ENCODE measurements at places on chromosomes 3 and 15. TPM values are rescaled to one million over a fixed set of nuclear protein-coding genes. Genes with fewer than 3 reads are reported as not detected.
A peak's percentile ranks its signal among the peaks of the same experiment; 100 is the strongest.

The TICRR gene
- 4.9 TPM for polyA plus RNA-seq

DNA sequence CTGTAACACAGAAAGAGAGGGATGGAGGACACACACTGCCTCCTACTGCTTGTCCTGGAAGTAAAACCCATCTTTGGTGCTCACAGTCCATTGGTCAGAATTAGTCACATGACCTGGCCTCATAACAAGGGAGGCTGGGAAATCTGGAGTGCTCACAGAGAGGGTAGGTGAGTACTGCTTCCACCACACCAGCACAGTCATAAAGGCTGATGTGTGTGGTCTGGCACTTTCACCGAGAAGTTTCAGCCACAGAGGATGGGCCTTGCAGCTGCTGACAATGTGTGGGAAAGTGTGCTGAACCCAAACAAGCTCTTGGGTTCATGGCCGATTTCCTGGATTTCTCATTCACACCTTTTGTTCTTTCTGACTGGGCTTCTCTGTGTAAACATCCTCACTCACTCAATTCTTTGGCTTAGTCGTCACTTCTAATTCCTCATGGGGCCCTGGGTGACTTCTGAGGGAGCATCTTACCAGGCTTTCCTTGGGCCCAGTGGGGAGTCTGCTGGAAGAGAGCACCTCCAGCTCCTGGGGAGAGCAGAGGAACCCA, 100.7 kb downstream of the ASB7 start:
- H3K27me3 ChIP-seq = no peaks in the 10 kb centered on the region
- no peaks in the 10 kb centered on the region for H3K36me3 ChIP-seq
- H3K4me1 ChIP-seq = peaks cover 9% of the 10 kb centered on the region

The GOLGA6B gene
- polyA plus RNA-seq = not detected

DNA sequence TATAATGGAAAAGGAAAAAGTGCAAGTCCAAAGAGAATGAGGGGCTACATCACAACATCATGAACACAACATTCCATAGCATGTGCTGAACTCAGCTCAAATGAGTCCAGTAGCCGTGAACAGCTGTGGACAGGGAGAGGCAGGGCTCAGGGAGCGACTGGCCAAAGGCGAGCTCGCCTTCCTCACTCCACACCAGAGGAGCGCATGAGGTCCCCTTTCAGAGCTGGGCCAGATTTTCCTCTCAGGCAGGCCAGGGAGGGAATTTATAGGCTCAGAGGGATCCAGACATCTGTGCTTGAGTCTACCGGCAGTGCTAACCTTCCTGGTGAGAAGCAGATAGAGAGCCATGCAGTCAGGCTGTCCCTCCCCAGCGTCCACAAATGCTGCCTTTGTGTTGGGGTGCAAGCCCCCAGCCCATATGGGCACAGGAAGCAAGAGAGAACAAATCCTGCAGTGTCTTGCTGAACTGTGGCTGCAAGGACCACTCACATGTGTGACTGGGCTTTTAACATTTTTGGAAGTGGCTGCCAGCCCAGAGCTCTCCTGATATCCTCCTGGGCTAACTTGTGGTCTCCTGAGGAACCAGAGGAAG, 32.5 kb downstream of the ARHGEF3 start:
- no peaks in the 10 kb centered on the region for H3K27me3 ChIP-seq
- no peaks in the 10 kb centered on the region for H3K4me1 ChIP-seq
- no peak overlapping the region for H3K4me3 ChIP-seq
- no peak for DNase-seq

DNA sequence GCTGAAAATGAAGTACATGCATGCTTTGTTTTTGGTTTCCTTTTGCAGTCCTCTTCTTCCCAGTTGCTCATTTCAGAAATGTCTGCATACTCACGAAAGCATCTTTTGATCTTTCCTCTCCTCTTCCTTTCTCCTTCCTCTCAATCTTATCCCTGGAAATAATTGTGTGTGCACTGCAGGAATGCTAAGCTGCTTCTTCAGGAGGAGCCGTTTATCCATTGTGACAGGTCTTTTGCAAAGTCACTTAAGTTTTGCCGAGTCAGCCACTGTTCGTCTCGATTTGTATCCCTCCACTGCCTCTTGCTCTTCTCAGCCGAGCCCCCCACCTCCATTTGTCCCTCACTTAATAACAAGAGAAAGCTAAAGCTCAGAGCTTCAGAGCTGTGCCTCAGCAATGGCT, 597.6 kb downstream of the AGBL1 start:
- no peaks in the 10 kb centered on the region for H3K36me3 ChIP-seq
- H3K4me1 ChIP-seq = no peaks in the 10 kb centered on the region
- H3K4me3 ChIP-seq = no peak overlapping the region

DNA sequence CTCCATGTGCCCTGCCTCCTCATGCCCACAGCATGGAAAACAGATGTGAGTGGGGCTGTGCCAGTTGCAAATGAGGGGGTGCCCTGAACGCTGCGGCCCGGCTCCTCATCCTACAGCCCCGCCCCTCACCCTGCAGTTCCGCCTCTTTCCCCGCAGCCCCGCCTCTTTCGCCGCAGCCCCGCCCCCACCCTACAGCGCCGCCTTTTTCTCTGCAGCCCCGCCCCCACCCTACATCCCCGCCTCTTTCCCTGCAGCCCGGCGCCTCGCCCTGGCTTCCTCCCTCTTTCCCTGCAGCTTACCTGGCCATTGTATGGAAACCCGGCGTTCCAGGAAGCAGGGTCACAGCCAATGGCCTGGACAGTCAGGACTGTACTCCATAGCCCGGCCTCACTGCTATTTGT, 284.9 kb downstream of the TLE3 start:
- H3K27me3 ChIP-seq = peaks cover 5% of the 10 kb centered on the region
- no peaks in the 10 kb centered on the region for H3K4me1 ChIP-seq
- no peak overlapping the region for H3K27ac ChIP-seq
- H3K36me3 ChIP-seq = no peaks in the 10 kb centered on the region

The TM4SF4 gene
- polyA plus RNA-seq = not detected

DNA sequence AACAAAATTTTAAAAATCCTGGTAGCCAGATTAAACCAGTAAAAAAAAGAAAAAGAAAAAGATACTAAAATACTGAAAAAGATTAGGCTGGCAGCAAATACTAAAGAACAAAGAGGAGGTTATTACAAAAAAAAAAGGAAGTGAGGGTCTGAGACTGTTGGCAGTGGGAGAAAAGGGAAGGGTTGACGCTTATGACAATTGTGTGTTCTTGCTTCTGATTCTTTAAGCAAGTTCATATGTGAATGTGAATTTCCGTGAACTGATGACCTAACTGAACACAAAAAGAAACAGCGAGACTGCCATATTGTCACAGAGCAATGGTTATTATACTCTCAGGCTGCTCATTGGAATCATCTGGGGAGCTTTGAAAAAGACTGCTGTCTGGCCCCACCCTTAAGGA, 56.5 kb downstream of the ATP13A4 start:
- no peaks in the 10 kb centered on the region for H3K36me3 ChIP-seq
- no peaks in the 10 kb centered on the region for H3K27me3 ChIP-seq
- H3K4me1 ChIP-seq = no peaks in the 10 kb centered on the region
- no peak for DNase-seq
- H3K27ac ChIP-seq = no peak overlapping the region

The WWTR1 gene
- 347 TPM for polyA plus RNA-seq

DNA sequence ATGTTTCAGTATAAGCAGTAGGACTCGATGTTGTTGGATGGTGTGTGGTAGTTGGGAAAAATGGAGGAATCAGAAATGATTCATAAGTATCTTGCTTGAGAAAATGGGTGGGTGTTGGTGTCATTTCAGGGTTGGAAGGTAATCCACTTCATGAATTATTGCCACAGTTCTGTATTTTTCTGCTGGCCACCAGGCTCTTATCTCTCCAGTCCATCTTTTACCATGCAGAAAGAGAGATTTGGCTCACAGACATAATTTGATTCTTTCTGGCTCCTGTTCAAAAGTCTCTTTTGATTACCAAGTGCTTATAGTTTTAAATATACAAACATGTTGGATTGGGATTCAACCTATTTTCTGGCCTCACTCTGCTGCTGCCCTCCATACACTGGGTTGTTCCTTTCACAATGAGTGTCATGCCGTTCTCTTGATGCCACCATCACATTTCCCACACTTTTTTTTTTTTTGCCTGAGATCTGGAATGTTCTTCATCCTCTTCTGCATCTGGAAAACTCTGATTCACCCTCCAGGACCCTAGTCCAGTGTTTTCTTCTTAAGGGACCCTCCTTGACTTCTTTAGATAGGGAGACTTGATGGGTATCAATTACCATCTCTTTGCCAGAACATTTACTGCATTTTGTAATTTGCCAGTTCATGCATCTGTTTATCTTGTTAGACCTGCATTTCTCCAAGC, 69.4 kb upstream of the GAP43 start:
- no peak overlapping the region for H3K4me3 ChIP-seq
- DNase-seq = no peak
- H3K4me1 ChIP-seq = no peaks in the 10 kb centered on the region
- H3K27me3 ChIP-seq = peaks cover 6% of the 10 kb centered on the region

- H3K27me3 ChIP-seq = no peaks in the 10 kb centered on the region
- no peaks in the 10 kb centered on the region for H3K36me3 ChIP-seq
- H3K4me3 ChIP-seq = no peak overlapping the region
Measured at GRCh38 chr3:13194285-13195209, 121.3 kb upstream of the IQSEC1 start.

GRCh38 chr15:48828906-48829305, 18.0 kb upstream of the CEP152 start:
- H3K4me1 ChIP-seq = no peaks in the 10 kb centered on the region
- H3K27me3 ChIP-seq = peaks cover 11% of the 10 kb centered on the region
- H3K36me3 ChIP-seq = no peaks in the 10 kb centered on the region

DNA sequence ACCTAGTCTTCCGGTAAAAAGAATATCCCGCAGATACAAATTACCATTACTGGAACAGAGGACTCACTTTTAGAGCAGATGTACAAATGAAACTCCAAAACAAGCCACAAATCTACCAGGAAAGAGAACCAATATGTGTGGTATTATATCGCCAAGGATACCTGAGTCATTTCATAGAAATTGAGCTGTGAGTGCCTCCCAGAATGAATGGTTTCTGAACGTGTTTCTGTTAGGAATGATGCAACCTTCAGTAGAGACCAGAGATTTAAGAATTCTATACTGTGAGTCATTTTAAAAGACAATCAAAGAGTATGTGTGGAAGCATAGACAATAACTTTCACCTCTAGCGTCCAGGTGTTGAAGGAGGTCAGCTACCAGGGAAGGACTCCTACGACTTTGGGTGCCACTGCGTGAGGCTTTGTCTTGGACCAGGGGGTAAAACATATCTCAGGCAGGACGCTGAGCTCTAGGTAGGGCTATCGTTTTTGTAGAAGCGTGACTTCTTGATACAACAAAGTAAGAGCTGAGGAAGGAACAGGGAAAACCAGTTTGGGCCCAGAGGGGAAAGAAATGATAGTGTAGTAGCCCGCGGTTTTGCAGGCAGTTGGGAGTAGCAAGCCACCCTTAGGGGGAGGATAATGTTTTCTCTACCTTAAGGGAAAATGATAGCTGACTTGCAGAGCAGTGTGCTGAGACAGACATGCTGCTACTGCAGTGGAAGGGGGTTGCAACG, 210.4 kb downstream of the TP63 start:
- no peaks in the 10 kb centered on the region for H3K27me3 ChIP-seq
- no peaks in the 10 kb centered on the region for H3K4me1 ChIP-seq
- H3K4me3 ChIP-seq = no peak overlapping the region
- no peak for DNase-seq
- no peak overlapping the region for H3K27ac ChIP-seq
- H3K36me3 ChIP-seq = no peaks in the 10 kb centered on the region

The PPM1L gene
- 0.35 TPM for polyA plus RNA-seq

The ZDHHC19 gene
- polyA plus RNA-seq = not detected

The MYO9A gene
- polyA plus RNA-seq = 5.7 TPM

DNA sequence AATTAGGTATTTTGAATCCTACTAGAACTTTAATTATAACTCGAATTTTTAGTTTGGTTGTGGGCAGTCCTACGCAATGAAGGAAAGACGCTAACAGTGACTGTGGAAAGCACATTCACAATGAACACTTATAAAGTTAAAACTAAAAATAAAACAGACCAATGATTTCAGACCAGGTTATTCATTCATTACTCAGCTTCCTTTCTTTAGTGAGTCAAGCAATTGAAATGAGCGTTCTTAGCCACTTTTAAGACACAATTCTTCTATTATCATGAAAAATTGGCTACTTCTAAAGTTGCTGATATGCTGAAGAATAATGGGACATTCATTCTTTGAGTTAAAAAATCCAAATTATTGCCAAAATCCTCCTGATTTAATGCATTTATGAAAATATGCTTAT, 66.0 kb upstream of the CMSS1 start:
- H3K27me3 ChIP-seq = no peaks in the 10 kb centered on the region
- peak overlapping the region; percentile 86 for H3K27ac ChIP-seq
- no peaks in the 10 kb centered on the region for H3K36me3 ChIP-seq
- H3K4me3 ChIP-seq = no peak overlapping the region

DNA sequence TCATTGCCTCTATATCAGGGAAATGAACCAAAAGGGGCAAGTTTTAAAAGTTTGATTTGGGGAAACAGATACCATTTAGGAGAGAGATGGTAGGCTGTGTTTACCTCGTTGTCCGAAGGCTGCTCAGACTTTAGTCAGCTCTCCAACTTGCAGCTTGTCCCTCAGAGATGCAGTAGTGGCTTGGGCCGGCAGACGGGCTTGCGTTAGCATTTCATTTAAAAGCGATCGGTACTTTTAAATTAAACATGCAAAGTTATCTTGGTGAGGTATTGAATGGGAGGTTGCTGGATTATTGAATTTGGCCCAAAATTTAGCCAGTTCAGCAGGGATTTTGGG, 26.2 kb downstream of the EEFSEC start:
- H3K36me3 ChIP-seq = no peaks in the 10 kb centered on the region
- H3K27ac ChIP-seq = no peak overlapping the region
- H3K27me3 ChIP-seq = no peaks in the 10 kb centered on the region
- H3K4me1 ChIP-seq = no peaks in the 10 kb centered on the region

DNA sequence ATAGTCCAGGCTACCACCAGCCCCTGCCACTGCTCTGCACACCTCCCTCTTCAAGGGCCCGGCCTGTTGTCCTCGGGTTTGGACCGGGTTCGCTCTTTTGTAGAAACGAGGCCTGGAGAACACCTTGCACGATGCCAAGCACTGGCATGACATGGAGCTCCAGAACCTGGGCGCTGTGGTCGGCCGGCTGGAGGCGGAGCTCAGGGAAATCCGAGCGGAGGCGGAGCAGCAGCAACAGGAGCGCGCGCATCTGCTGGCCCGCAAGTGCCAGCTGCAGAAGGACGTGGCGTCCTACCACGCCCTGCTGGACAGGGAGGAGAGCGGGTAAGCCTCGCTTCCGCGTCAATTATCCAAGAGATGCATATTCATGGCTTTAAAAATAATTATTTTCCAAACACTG, 72.4 kb downstream of the BFSP2 start:
- no peak for DNase-seq
- H3K4me3 ChIP-seq = no peak overlapping the region

GRCh38 chr3:45590822-45591546, 3.6 kb upstream of the LIMD1 start:
- DNase-seq = no peak
- no peak overlapping the region for H3K4me3 ChIP-seq
- no peak overlapping the region for H3K27ac ChIP-seq
- H3K27me3 ChIP-seq = peaks cover 3% of the 10 kb centered on the region
- no peaks in the 10 kb centered on the region for H3K36me3 ChIP-seq

The THSD4 gene
- 10.0 TPM for polyA plus RNA-seq

The LRRIQ4 gene
- 0.04 TPM for polyA plus RNA-seq
